ENCODE measurements at places on chromosomes 5 and 9.

DNA sequence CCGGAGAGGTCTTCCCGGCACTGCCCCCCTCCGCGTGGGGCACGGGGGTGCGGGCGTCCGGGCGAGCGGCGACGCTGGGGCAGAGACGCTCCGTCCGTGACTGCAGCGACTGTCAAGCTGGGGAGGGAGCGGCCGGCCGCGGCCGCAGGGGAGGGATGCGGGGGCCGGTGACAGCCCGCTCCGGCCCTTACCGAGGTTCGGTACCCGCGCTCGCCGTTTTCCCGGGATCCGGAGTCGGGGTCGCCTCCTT, 400 bp downstream of the KDM4C start:
- no peak for DNase-seq

GRCh38 chr9:111965566-111966019, 69.0 kb downstream of the UGCG start:
- no peak for DNase-seq

- DNase-seq: no peak
These were observed 49.6 kb upstream of the UBAC1 start for GRCh38 chr9:136010615-136011361.

DNA sequence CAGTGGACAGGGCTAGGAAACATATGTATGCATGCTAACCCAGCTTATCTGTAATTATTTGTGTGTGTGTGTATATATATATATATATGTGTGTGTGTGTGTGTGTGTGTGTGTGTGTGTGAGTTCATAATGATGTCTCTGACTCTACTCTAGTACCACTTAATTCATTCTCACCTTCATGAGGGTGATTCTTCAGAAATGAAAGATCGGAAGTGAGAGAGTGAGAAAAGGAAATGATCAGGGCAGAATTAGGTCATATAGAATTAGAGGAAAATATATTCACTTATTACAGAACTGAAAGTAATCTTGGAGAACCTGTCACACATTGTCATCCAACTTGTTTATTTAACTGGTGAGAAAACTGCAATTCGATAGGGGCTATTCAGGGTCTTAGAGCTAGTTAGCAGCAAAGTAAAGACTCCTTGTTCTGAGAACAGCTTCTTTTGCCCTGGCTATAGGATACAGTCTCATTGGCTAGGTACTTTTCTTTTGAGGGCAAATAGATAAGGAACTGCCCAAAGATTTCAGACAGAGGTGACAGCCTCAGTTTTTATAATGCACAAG, 58.8 kb downstream of the C9orf153 start:
- DNase-seq: no peak

DNA sequence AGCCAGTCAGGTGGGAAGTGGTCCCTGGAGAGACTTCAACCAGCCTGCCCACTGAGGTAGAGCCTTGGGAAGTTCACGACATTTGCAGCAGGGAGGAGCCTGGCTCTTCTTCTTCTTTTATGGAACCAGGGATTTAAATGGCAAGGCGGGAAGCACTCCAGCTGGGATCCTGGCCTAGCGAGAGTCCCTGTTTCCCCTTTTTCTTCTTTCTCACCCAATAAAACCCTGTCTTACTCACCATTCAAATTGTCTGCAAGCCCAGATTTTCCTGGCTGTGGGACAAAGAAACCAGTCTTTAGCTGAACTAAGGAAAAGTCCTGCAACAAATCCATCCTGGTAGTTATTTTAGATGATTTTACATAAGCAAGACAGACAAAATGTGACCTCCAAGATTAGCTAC, 503.7 kb downstream of the CDH10 start:
- no peak for DNase-seq

DNA sequence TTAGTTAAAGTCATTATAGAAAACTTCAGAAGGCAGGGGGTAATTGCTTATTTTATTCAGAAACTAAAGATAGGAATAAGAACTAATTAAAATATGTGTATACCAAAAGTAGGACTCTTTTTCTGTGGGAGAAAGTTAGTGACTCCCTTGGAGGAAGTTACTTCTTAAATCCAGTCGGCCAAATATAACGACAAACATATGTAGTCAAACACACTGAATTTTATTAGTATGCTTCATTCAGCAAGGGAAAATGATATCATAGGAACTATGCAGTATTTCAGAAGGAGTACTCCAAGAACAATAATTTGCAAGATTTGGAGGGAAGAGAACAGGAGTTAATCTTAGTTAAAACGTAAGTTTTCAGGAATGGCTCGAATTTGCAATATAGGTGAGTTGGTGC, 432.6 kb downstream of the CYLC2 start:
- DNase-seq: no peak

DNA sequence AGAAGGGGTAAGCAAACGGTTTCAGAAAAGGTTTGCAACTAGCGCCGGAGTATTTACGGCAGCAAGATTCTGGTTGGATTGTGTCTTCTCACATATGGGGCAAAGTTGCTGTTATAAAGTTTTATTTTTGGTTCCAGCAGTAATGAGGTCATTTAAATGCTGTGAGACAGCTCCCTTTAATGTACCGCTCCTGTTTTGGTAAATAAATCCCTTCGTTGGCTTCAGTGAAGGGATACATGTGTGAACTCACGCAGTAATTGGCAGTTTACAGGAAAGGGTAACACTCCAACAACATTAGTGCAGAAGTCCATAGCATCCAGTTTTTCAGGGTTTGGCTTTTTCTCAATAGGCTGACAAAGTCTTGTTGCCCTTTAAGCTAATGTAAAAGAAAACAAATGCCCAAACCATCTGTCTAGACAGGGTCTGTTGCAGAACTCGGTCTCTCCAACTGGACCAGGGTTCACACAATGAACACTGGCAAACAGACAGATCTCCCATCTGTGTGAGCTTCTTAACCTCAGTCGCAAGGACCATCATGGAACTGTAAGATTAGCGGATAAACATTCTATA, 184.0 kb downstream of the GOLPH3 start:
- no peak for DNase-seq

- DNase-seq: no peak
These were observed 448.1 kb downstream of the NFIB start for GRCh38 chr9:13865869-13866268.

DNA sequence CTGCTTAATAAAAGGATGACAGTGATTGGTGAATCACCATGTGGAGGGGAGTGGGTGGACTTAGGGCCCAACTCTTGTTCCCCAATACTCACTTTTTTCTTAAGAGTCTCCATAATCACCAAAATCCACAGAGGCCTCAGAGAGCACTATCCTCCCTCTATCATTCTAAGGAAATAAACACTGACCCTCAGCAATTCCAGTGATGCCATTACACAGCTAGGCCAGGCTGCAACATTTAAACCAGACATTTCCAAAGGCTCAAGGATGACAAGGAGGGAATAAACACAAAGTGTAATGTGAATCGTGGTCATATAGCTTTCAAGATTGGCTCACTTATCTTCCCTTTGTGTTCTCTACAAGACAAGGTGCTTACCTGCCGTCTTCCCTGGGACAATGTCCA, 2.4 kb upstream of the ARSI start:
- DNase-seq: no peak

DNA sequence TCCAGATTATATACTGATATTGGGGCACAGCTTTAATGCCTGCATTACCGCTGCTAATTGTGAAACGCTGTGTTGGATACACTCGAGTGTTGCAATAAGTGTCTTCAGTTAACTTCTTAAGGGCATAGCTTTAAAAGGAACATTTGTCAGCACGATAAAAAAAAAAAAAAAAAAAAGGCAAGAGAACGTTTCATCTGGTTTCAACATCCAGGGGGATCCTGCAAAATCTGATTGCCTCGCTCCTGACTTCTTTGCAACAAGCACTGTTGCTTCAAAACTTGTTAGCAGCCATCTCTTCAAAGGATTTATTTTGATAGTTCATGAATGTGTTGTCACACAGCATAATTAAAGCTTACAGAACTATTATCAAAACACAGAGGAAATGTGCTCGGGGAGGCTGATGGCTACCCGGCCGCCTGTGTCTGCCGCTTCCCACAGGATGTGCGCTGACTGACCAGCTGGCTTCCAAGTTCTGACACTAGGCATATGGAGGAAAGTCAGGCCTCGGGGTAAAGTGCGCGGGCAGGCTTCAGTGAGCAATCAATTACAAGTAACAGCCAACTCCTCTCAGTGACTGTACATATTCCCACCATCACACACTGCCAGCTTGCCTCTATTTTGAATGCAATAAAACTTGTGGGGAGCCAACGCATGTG, 77.7 kb downstream of the EBF1 start:
- no peak for DNase-seq

GRCh38 chr5:74476819-74477453, 163.6 kb downstream of the ENC1 start:
- no peak for DNase-seq

DNA sequence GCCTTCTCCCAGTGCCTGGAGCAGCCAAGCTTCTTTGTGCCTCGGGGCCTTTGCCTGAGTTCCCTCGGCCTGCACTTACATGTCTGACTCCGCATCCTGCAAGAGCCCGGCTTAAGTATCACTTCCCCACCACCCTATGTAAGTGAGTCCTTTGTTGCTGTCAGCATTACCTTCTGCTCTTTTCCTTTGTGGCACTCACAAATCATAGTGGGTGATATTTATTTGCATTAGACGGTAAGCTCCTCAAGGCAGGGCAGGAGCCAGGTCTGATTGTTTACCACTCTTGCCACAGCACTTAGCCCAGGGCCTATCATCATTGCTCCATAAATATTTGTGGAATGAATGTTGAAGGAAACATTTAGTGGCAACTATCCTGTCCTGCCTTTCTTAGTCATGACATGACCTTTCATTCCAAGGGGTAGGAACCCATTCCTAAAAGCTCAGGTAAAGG, 4.8 kb downstream of the GM2A start:
- DNase-seq: no peak

- DNase-seq: no peak
These were observed 603 bp downstream of the TMEM268 start for GRCh38 chr9:114611516-114612271.

DNA sequence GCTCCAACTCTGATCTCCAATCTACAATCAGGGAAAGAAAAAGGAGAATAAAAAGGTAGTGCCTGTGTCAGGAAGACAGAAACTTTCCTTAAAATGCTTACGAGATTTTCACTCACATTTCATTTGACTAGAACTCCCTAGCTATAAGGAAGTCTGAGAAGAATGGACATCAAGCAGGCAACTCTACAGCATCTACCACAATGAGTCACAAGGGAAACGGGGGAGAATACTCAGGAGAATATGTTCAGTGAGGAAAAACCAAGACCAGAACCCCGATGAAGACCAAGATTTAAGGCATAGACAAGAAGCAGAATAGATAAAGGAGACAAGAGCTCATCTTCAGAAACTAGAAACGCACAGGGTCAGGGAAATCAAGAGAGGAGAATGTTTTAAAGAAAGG, 9.0 kb upstream of the SETD9 start:
- DNase-seq: no peak

GRCh38 chr9:134377143-134377484, 50.9 kb downstream of the RXRA start:
- DNase-seq: no peak

GRCh38 chr5:53472279-53472678, 8.2 kb upstream of the FST start:
- no peak for DNase-seq

GRCh38 chr9:78463750-78464149, 166.8 kb downstream of the PSAT1 start:
- no peak for DNase-seq
